ENCODE measurements at places on chromosomes 4 and X. TPM values are rescaled to one million over a fixed set of nuclear protein-coding genes. Genes with fewer than 3 reads are reported as not detected.
A peak's percentile ranks its signal among the peaks of the same experiment; 100 is the strongest.

The ABLIM2 gene
- total RNA-seq, result 12.7 TPM

The PLP1 gene
- total RNA-seq, result not detected

- H3K27ac ChIP-seq, result no peak overlapping the region
- H3K36me3 ChIP-seq, result peaks cover 36% of the 10 kb centered on the region
- no peak for DNase-seq
These were observed 65.8 kb downstream of the TAPT1 start for GRCh38 chr4:16160457-16160856.

The PNCK gene
- total RNA-seq, result 0.72 TPM

DNA sequence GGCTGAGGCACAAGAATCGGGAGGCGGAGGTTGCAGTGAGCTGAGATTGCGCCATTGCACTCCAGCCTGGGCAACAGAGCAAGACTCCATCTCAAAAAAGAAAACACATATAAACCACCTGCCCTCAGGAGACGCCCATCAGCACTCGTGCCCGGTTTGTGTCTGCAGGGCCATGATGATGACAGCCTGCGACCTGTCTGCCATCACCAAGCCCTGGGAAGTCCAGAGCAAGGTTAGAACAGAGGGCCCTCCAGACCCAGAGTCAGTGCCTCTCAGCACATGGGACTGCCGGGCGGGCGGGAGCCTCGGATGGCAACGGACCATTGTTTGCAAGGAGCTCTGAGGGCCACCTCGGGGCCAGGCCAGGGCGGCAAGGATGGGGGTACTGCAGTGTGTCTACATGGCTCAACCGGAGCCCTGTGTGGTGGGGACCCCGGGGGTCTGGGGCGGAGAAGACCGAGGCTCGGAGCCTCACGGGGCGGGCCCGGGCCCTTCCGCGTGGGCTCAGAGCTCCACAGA lies 9.3 kb downstream of the ATP5ME start:
- no peak for DNase-seq
- no peak overlapping the region for H3K4me3 ChIP-seq
- no peaks in the 10 kb centered on the region for H3K4me1 ChIP-seq
- no peaks in the 10 kb centered on the region for H3K27me3 ChIP-seq
- H3K27ac ChIP-seq, result no peak overlapping the region
- no peaks in the 10 kb centered on the region for H3K36me3 ChIP-seq

The MTNR1A gene
- total RNA-seq, result not detected

The STK26 gene
- total RNA-seq, result 12.2 TPM

The SERTM2 gene
- total RNA-seq, result 1.6 TPM

DNA sequence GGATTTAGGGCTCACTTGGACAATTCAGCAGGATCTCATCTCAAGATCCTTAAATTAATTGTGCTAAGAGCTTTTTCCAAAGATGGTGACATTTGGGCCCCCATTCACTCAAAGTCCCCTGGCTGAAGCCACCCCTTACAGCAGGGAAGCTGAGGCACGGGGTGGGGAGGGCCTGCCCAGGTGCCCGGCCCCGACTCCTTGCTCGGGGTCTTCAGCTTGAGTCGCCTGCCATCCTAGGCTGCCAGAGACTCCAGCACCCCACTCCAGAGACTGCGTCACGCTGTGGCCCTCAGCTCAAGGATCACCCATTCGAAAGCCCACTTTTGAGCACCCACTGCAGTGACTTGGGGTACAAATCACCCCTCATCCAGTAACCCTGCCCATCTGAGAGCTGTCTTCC lies 39.2 kb upstream of the GPR78 start:
- H3K4me3 ChIP-seq, result no peak overlapping the region
- H3K27me3 ChIP-seq, result no peaks in the 10 kb centered on the region
- H3K36me3 ChIP-seq, result no peaks in the 10 kb centered on the region
- peaks cover 11% of the 10 kb centered on the region for H3K4me1 ChIP-seq
- no peak overlapping the region for H3K27ac ChIP-seq
- no peak for DNase-seq

- no peak for DNase-seq
- no peak overlapping the region for H3K27ac ChIP-seq
- H3K4me3 ChIP-seq, result no peak overlapping the region
- no peaks in the 10 kb centered on the region for H3K36me3 ChIP-seq
- H3K4me1 ChIP-seq, result no peaks in the 10 kb centered on the region
- H3K27me3 ChIP-seq, result no peaks in the 10 kb centered on the region
These were observed 76.2 kb upstream of the SCOC start for GRCh38 chr4:140297221-140297570.

The CLDN22 gene
- not detected for total RNA-seq

GRCh38 chrX:151904989-151905388 lies 7.7 kb upstream of the MAGEA4 start:
- H3K27me3 ChIP-seq, result no peaks in the 10 kb centered on the region
- H3K36me3 ChIP-seq, result no peaks in the 10 kb centered on the region
- no peak overlapping the region for H3K27ac ChIP-seq
- DNase-seq, result no peak
- H3K4me3 ChIP-seq, result no peak overlapping the region
- no peaks in the 10 kb centered on the region for H3K4me1 ChIP-seq

DNA sequence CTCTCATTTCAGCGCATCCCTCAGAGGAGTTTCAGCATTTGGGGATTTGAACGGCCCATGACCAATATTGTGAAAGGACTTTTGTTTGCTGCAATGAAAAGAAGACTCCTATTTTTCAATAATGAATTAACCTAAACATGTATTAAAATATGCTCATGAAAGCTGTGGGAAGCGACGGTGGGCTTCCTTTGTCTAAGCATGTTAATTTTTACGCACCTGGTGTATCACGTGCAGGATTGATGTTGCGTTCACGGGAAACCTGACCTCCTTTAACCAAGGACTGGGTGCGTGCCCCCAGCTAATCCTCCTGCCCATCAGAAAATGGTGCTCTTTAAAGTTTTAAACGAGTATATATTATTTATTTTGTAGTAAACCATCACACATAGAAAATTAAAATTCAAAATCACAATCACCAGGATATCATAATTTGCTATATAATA lies 590 bp upstream of the CCDC110 start:
- H3K27me3 ChIP-seq, result no peaks in the 10 kb centered on the region
- peak overlapping the region; percentile 67 for H3K4me3 ChIP-seq
- peaks cover 9% of the 10 kb centered on the region for H3K4me1 ChIP-seq

GRCh38 chr4:94304365-94304971 lies 38.2 kb downstream of the HPGDS start:
- DNase-seq, result no peak
- no peaks in the 10 kb centered on the region for H3K36me3 ChIP-seq
- no peak overlapping the region for H3K27ac ChIP-seq
- no peak overlapping the region for H3K4me3 ChIP-seq
- H3K27me3 ChIP-seq, result no peaks in the 10 kb centered on the region

The GJB1 gene
- total RNA-seq, result 5.4 TPM

DNA sequence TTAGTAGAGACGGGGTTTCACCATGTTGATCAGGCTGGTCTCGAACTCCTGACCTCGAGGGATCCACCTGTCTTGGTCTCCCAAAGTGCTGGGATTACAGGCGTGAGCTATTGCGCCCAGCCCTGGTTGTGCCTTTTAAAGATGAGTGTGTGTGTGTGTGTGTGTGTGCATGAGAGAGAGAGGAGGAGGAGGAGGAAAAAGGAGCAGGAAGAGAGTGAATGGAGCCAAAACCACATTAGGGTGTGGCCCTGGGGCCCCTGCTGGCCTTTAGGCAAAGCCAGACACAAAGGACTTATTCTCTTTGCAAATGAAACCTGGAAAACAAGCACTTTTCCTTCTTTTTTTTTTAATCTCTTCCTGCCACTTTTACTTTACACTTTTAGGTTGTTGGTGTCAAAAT lies 48.2 kb upstream of the KLF3 start:
- H3K27me3 ChIP-seq, result no peaks in the 10 kb centered on the region
- H3K4me3 ChIP-seq, result no peak overlapping the region
- no peak overlapping the region for H3K27ac ChIP-seq
- no peak for DNase-seq

DNA sequence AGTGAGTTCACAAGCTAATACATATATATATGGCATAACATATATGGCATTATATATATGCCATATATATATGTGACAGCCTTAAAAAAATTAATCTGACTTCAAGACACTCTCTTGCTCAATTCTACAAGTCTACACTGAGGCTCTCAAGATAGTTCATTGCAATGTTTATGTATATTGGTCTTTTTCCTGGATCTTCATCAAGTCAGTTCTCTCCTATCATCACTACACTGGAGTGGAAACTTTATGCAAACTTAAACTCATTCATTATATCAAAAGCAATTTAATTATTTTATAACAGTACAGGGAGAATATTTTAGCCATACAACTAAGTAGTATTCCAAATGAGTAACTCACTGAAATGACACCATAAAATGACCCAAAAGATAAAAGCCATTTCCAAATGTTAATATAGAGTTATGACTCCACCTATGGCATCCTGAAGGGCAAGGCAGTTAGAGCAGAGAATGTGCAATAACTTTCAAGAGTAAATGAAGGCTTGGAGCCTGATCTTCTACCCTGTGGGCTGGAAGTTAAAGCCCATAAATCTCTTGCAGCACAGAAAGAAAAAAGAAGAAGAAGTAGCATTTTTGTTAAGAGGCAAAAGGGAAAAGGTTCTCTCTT lies 176.3 kb upstream of the SLIT2 start:
- H3K27me3 ChIP-seq, result no peaks in the 10 kb centered on the region
- no peak overlapping the region for H3K4me3 ChIP-seq
- no peaks in the 10 kb centered on the region for H3K4me1 ChIP-seq
- no peak for DNase-seq
- no peaks in the 10 kb centered on the region for H3K36me3 ChIP-seq

The ARX gene
- total RNA-seq, result not detected

The FRMD7 gene
- not detected for total RNA-seq

The CSAG1 gene
- total RNA-seq, result not detected

DNA sequence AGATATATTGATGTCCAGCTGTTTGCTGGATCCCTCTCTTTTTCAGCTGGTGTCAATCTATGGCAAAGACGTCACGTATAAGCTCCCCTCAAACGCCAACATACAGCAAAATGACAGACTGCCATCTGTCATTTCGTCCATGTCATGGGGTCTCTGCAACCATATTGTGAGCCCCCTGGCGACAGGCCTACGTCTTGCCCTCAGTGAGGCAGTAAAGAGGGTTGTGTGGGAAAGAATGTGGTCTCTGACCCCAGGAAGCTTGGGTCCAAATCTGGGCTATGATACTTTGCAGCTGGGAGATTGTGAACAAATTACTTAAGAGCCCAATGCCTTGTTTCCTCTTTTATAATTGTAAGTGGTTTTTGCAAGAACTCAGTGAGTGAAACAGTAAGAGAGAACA lies 7.4 kb downstream of the SUPT20HL2 start:
- no peaks in the 10 kb centered on the region for H3K36me3 ChIP-seq
- no peaks in the 10 kb centered on the region for H3K27me3 ChIP-seq
- no peak overlapping the region for H3K27ac ChIP-seq
- no peaks in the 10 kb centered on the region for H3K4me1 ChIP-seq
- no peak overlapping the region for H3K4me3 ChIP-seq
- no peak for DNase-seq

DNA sequence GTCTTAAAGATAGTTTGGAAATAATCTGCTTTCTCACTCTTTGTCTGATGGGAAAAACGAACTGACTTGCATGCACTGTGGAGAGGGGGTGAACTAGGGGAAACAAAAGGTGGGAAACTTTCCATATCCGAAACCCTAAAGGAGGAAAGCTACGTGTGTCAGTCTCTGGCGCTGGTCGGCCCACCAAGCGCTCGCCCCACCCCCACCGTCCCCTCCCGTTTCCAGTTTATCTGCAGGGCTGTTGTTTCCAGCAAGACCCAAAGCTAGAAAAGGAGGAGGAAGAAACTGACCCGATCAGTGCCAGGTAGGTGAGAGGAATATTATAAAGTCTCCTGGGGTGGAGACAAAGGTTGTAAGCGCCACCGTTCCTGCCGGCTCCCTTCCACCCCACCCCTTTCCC lies 552 bp downstream of the TCEAL9 start:
- peak overlapping the region; percentile 81 for H3K27ac ChIP-seq
- no peaks in the 10 kb centered on the region for H3K36me3 ChIP-seq
- H3K4me1 ChIP-seq, result no peaks in the 10 kb centered on the region

The RTL3 gene
- total RNA-seq, result not detected

The NDNF gene
- 201 TPM for total RNA-seq

GRCh38 chrX:15761564-15762191 lies 23.6 kb downstream of the CA5B start:
- H3K36me3 ChIP-seq, result no peaks in the 10 kb centered on the region
- DNase-seq, result no peak
- no peaks in the 10 kb centered on the region for H3K27me3 ChIP-seq
- H3K4me1 ChIP-seq, result no peaks in the 10 kb centered on the region

GRCh38 chr4:101334963-101335572 lies 12.3 kb downstream of the PPP3CA start:
- no peaks in the 10 kb centered on the region for H3K36me3 ChIP-seq
- no peak overlapping the region for H3K27ac ChIP-seq
- no peaks in the 10 kb centered on the region for H3K27me3 ChIP-seq
- no peak for DNase-seq

The CT45A2 gene
- not detected for total RNA-seq

DNA sequence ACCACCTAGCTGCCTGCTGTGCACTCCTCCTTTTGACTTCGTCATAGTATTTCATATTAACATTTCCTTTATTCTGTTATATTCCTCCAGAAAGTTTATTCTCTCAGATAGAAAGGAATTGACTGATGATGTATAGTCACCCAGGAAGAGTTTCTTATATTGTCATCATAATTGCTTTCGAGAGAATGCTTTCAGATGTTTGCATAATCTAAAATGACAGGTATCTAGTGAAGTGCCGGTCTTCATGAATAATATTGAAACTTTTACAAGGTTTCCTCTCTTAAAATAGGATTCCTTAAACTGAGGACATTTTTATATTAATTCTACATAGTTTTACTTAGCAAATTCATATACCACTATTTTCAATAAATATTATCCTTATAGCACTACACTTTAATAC lies 10.1 kb downstream of the SEC24D start:
- no peaks in the 10 kb centered on the region for H3K27me3 ChIP-seq
- H3K27ac ChIP-seq, result no peak overlapping the region
- DNase-seq, result no peak
- H3K36me3 ChIP-seq, result peaks cover 35% of the 10 kb centered on the region
- H3K4me1 ChIP-seq, result peaks cover 14% of the 10 kb centered on the region

The FAT1 gene
- 84.3 TPM for total RNA-seq

GRCh38 chr4:24686866-24687692 lies 102.7 kb upstream of the DHX15 start:
- H3K36me3 ChIP-seq, result no peaks in the 10 kb centered on the region
- H3K4me1 ChIP-seq, result no peaks in the 10 kb centered on the region
- H3K4me3 ChIP-seq, result no peak overlapping the region
- no peaks in the 10 kb centered on the region for H3K27me3 ChIP-seq
- no peak overlapping the region for H3K27ac ChIP-seq

The HAND2 gene
- total RNA-seq, result not detected

- peaks cover 10% of the 10 kb centered on the region for H3K36me3 ChIP-seq
- no peak overlapping the region for H3K27ac ChIP-seq
- H3K4me1 ChIP-seq, result no peaks in the 10 kb centered on the region
- no peak overlapping the region for H3K4me3 ChIP-seq
These were observed 37.6 kb downstream of the TAB3 start for GRCh38 chrX:30851449-30851848.

DNA sequence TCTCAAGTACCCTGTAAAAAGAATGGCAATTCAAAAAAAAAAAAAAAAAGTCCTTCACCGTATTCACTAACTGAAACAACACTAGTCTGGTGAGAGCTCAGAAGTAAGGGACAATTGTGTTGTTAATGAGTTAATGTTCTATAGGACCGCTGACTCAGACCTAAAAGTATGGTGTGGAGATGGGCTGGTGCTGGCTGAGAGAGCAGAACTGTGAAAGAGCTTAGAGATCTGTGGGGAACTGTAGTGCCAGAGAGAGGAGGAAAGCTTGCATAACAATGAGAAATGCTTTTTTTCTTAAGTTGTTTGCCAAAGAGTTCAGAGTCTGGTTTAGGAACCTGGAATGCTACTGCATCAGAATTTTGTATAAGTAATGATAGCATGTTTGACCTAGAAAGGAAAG lies 65.1 kb downstream of the LHFPL1 start:
- no peaks in the 10 kb centered on the region for H3K4me1 ChIP-seq
- no peak for DNase-seq
- no peak overlapping the region for H3K27ac ChIP-seq
- no peaks in the 10 kb centered on the region for H3K36me3 ChIP-seq
- no peak overlapping the region for H3K4me3 ChIP-seq
